ENCODE measurements at places on chromosomes 6 and 20.

DNA sequence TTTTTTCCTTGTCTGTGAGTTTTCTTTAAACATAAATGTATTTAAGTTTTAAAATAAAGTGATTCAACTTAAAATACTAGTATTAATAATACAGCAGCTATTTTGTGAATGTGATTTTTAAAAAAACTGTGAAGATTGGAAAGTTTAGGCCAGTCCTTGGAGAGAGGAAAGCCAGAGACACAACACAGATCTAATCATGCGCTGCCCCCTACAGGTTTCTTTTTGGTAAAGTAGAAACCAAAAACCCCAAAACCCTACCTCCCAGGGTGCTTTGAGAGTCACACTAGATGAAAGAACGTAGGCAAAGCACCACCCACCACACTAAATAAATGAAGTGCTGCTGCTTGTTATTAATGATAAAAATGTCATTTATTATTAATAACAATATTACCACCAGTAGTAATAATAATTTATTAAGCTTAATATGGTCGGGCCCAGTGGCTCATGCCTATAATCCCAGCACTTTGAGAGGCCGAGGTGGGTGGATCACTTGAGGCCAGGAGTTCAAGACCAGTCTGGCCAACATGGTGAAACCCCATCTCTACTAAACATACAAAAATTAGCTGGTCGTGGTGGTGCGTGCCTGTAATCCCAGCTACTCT is 33.7 kb downstream of the SLC9A8 start:
- DNase-seq, result peak; percentile 66

DNA sequence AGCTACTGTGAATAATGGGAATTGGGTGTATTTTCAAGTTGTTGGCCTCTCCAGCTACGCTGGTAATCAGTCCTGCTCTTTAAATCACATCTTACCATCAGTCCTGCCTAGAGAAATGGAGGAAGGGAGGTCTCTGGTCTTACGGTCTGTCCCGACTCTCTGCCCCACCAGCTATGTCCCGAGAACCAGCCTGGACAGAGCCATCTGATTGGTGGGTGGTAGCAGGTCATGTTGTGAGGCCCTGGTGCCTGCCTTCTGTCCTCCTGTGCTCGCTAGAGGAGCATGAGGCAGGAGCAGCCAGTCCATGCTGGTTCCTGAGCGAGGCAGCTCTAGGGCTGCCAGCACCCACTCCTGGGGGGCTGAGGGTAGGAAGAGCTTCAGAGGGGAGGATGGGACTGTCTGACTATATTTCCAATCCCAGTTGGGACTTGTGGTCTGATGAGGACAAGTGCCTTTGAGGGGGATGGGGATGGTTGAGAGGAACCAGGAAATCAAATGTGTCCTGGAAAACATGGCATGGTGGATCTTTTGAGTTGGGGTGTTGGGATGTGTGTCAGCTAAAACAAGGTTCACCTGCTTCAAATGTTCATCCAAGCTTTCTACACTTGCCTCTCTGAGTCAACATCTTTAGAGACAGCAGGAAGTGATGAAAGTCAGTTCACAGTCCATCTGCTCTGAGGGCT is 33.0 kb downstream of the SYNJ2 start:
- DNase-seq, result peak; percentile 51

GRCh38 chr20:63242736-63243135 is 7.0 kb downstream of the BIRC7 start:
- no peak for DNase-seq

DNA sequence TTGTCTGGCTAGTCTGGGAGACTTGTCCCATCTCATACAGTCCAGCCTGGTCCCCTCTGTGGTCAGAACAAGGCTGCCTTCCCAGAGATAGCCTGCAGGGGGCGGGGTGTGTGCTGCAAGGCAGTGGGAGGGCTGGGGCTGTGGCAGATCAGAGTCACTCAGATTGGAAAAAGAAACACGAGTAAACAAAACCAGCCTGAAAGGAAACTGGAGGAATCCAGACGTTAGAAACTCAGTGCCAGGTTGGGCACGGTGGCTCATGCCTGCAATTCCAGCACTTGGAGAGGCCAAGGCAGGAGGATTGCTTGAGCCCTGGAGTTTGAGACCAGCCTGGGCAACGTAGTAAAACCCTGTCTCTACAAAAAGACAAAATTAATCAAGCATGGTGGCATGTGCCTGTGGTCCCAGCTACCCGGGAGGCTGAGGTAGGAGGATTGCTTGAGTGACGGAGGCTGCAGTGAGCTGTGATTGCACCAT is 20.2 kb downstream of the LEMD2 start:
- peak; percentile 80 for DNase-seq

- DNase-seq, result no peak
Observed at GRCh38 chr6:34110610-34111009, 35.3 kb downstream of the GRM4 start.

DNA sequence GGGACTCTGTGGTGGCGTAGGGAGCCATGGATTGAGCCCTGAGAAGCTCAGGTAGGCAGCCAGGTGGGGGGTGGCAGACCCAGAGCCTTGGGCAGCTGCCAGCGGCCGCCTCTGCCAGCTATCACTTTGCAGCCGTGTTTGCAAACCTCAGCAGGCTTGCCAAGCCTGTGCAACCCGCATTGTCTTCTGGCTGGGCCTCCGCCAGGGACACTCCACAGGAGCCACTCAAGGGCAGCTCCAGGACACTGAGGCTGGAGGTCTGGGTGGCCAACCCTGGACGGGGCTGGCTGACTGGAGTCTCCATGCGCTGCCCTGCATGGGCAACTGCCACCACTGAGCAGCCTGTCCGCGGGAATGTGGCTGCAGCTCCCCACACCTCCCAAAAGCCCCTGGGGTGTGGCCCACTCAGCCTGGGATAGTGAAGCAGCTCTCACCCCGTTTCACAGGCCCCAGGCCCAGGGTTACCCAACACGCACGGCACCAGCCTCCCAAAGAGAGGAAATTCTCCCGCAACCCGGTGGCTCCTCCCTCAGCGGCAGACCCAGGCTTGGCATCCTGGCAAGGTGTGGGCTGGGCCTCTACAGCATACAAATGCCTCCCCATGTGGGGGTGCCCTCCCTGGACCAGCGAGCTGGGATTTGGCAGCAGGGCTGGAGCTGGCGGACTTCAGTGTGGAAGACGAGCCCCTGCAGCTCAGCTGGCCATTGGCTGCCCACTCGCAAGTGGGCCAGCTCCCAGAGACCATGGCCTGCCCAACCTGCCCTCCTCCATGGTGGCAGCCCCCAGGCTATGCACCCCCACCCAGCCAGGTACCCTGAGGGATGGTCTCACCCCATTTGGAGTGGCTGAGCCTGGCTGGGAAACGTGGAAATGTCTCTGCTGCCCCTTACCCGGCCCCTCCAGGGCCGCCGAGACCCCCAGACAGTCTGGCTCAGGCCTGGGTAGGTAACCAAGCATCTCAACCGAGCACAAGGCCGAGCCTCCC is 2.9 kb downstream of the CHRNA4 start:
- DNase-seq, result no peak

DNA sequence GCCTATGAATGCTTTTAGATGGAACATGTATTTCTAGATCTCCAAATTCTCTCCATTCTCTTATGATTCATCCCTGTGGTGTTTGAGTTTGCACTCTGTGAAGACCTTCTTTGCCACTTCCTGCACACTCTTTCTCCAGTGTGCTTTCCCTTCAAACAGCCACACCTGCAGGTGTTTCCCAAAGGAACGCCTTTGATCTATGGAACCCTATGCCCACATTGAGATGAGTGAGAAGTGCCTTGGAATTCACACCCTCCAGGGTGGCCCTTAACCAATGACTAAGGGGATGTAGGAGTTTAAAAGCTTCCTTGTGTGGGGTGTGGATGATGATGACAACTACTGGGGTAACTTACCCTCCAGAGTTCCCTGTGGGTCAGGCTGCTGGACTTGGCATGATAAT is 570.1 kb downstream of the DHX35 start:
- DNase-seq, result no peak
